GM06990 (cell line): ENCODE measurements at places on chromosomes 5 and 9.
A peak's percentile ranks its signal among the peaks of the same experiment; 100 is the strongest.

DNA sequence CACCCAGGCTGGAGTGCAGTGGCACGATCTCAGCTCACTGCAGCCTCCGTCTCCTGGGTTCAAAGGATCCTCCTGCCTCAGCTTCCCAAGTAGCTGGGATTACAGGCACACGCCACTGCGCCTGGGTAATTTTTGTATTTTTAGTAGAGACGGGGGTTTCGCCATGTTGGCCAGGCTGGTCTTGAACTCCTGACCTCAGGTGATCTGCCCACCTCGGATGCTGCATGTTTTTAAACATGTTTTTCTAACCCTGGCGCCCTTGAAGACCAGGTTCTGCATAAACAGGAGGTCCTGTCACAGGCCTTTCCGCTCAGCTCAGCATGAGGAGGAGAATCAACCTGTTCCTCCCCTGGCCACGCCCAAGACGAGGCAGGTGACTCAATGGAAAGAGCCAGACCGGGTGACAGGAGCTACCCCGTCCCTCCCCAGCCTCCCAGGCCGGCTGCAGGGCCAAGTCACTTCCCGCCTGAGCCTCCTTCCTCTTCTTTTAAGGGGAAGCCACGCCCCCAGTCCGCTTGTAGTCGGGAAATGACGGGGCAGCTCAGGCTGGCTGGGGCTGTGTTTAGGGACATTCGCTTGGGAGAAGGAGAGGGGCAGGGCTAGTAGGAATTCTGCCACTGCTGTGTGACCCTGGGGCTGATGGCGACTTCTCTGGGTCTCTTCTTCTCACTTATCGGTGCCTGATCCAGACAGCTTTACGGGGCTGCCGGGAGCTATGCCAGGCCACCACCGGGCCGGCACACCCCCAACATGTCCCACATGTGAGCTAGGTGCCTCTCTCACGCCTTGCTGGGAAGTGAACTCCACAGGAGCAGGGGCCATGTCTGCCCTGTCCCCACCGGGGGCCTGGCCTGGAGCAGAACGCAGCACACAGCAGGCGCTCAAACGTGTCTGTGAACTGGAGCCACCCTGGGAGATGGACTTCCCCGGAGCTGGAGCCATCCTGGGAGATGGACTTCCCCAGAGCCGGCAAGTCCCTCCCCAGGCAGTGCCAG is 6.1 kb downstream of the NOTCH1 start:
- peak; percentile 84 for DNase-seq

DNA sequence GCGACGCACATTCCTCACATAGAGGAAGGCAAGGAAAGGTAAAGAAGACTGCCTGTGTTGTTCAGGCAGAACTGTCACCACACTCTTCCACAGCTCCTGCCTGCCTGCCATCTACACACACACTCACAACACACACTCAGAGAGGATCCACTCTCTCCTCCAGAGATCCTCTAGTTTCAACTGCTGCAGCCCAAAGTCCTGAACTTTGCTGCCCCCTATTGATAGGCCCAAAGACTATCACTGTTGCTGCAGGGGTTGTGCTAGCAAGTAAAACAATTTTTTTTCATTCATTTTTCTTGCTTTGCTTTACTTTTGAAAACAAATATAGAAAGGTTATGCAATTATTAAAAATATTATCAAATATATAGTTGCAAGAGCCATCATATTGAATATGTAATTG is 5.9 kb upstream of the CFAP90 start:
- DNase-seq, result no peak

DNA sequence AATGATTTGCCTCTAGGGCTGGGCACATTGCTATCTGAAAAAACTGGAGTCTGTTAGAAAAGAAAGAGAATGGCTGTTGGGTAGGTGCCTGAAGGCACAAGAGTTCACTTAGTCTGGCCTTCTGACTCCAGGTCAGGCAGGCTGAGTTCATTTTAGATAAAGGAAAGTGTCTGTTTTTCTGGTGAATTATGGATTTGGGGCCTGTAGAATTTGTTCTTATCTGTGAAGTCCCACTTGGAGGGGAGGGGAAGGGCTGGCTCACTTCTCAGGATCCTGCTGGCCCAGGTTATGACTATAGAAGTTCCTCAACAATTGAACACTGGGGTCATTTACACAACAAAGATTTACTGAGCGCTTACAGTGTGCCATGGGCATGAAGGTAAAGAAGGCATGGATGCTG is 11.5 kb upstream of the SEPTIN8 start:
- no peak for DNase-seq

GRCh38 chr9:74556685-74557084 is 59.5 kb downstream of the RORB start:
- peak; percentile 16 for DNase-seq

- no peak for DNase-seq
These were observed 111.8 kb downstream of the LRRC70 start for GRCh38 chr5:62690421-62690820.

GRCh38 chr9:36486329-36486932 is 86.3 kb upstream of the MELK start:
- DNase-seq, result no peak

- DNase-seq, result peak; percentile 49
These were observed 166.4 kb upstream of the OTULINL start for GRCh38 chr5:14415024-14415697.

- DNase-seq, result no peak
These were observed 277.7 kb upstream of the PTGER4 start for GRCh38 chr5:40402007-40402364.

DNA sequence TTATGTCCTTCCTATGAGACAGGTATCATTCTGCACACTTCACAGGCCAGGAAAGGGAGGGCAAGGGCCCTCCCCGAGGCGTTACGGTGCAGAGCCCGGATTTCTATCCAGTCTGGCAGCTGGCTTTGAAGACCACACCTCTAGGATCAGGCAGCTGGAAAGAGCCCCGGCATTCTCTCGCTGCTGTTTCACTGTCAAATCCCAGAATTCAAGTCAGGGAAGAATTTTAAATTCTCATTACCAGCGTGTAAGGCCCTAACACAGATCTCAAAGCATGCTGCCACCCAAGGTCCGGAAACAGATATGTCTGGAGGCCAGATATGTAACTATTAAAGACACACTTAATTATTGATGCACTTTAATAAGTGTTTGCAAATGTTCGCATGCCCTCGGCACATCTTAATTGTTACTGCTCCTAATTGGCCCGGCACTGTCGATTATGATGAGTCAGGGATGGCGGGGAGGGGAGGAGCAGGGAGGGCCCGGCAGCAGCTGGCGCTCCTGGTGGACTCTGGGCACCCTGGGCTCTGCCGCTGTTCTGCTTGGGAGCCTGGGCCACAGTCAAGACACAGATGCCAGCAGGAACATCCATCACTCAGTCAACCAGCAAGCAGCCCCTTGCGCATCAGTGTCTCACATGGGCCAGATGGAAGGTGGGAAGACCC is 76.3 kb upstream of the BARHL1 start:
- DNase-seq, result no peak
